ENCODE measurements at places on chromosomes 4 and X.

- no peak for DNase-seq
Observed at GRCh38 chr4:145090380-145090779, 7.6 kb downstream of the ANAPC10 start.

DNA sequence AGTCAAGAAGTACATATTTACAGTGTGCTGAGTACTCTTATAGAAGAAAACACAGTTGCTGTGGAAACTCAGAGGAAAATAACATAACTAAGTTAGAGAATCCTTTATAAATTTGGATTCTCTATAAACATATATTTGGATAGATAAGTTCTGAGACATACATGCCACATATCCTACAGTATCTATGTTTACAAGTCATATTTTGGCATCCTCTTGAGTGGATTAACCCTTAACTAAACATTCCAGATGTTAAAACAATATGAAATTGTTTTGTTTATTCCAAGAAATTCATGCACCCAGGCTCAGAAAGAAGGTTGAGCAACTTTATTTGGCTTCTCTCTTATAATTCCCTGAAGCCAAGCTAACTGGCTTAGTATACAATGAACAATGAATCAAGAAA lies 267.2 kb downstream of the TEX13A start:
- no peak for DNase-seq

- DNase-seq = no peak
Observed at GRCh38 chr4:28357990-28358389, 1497.3 kb downstream of the STIM2 start.

GRCh38 chrX:11703855-11704254 lies 38.1 kb upstream of the ARHGAP6 start:
- no peak for DNase-seq

DNA sequence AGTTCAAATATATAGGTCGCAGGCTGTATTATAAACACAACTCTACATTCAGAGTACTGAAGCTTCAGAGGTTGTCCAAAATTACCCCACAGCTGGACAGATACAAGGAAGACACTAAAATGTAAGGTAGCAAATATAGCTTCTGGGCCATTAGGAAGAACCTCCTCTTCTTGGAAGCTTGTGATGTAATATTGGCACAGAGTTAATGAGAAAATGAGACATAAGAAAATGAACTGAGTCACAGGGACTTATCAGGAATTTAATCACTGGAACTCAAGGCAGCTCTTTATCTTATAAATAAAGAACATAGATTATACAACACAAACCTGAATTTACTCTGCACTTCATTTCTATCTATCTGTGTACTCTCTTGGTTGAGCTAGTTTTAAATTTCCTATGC lies 344.7 kb downstream of the PCDH10 start:
- no peak for DNase-seq

GRCh38 chrX:13053171-13053570 lies 8.8 kb upstream of the FAM9C start:
- no peak for DNase-seq
